ENCODE measurements at places on chromosomes 1 and 21. TPM values are rescaled to one million over a fixed set of nuclear protein-coding genes. Genes with fewer than 3 reads are reported as not detected.

Gene S100A1
- polyA plus RNA-seq: not detected

Gene MTARC2
- polyA plus RNA-seq: 4.0 TPM

Gene AADACL3
- polyA plus RNA-seq: not detected

Gene CD5L
- not detected for polyA plus RNA-seq

Gene SRSF11
- polyA plus RNA-seq: 56.2 TPM
